Amniotic epithelial cell (primary cell): ENCODE measurements at places on chromosomes 13 and 19.

DNA sequence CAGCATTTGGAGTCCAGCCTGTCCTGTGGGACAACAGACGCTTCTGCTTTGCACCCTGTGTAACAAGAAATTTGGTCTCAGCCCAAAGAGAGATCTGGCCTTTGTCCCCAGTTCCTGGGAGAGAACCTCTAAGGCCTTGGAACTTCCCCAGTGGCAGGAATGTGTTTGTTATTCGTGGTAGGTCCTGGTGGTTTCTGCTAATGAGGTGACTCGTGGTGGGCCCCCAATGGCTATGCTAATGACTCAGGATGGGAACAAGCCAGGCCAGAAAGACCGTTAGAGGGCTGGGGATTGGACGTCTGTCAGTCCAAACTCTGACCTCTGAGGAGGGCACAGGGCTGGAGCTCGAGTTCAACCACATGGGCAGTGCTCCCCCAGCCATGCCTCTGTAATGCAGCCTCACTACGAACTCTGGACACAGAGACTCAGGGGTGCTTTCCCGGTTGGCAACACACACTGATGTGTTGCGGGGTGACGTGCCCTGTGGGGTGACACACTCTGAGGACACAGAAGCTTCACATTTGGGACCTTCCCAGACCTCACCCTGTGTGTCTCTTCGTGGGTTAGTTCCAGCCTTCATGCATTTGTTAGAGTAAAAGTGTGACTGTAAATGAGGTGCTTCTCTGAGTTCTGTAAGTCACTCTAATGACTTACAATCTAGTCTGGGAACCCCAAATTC, 38.9 kb downstream of the TEX29 start:
- no peak for DNase-seq

DNA sequence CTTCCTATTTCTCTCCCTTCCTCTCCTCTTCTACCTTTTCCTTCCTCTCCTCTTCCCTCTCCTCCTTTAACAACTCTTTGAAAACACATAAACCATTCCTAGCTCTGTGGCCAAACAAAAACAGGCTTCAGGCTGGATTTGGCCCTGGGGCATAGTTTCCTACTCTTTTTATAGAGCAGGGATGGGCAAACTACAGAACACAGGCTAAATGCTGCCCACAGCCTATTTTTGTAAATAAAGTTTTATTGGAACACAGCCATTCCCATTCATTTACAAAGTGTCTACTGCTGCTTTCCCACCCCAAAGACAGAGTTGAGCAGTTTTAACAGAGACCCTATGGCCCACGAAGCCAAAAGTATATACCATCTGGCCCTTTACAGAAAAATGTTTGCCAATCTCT, 35.4 kb downstream of the LHFPL6 start:
- no peak for DNase-seq

DNA sequence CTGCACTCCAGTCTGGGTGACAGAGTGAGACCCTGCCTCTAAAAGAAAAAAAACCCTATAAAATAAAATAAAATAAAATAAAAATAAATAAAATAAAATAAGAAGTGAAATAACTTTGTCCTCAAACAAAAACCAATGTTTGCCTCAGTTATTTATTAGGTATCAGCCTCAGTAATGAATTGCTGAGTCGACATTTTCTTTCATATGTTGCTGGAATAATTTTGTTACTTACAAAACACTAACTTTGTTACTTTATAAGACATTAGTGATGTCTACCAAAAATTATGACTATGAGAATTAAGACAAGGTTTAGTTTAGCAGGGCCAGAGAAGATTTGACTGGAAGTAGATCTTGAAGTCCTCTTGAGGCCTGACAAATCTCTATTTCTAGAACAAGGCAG, 2074.5 kb upstream of the PCDH20 start:
- DNase-seq = no peak

DNA sequence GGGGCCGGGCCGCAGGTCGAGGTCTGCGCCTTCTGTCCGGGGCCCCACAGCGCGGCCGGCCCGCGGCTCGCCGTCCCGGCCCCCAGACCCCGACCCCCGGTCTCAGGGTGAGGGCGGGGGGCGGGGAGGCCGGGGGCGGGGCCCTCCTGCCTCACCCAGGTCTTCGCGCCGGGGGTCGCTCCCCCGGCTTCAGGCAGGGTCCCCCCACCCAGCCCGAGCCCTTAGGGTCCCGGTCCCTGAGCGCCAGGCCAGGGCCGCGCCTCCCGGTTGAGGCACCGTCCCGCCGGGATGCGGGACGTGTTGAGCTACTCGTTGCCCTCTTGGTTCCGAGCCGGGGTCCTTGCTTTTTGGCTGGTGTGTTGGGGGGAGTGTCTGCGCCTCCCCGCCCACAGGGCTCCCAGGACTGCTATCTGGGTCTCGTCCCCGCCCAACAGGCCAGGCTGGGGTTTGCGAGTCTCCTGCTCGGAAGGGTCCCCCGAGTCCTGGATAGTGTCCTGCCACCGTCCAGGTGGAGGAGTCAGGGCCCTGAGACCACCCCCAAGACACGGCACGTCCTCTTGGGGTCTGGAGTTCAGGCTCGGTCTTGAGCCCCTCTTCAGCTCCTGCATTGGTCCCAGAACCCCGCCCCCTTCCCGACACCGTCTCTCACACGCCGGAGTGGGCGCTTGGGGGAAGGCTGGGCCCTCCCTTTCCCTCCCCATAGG, 452 bp downstream of the PIAS4 start:
- no peak for DNase-seq

GRCh38 chr13:27551562-27551961, 68.8 kb downstream of the LNX2 start:
- peak; percentile 46 for DNase-seq

- DNase-seq = no peak
Measured at GRCh38 chr13:72462726-72463125, 264.7 kb downstream of the MZT1 start.

DNA sequence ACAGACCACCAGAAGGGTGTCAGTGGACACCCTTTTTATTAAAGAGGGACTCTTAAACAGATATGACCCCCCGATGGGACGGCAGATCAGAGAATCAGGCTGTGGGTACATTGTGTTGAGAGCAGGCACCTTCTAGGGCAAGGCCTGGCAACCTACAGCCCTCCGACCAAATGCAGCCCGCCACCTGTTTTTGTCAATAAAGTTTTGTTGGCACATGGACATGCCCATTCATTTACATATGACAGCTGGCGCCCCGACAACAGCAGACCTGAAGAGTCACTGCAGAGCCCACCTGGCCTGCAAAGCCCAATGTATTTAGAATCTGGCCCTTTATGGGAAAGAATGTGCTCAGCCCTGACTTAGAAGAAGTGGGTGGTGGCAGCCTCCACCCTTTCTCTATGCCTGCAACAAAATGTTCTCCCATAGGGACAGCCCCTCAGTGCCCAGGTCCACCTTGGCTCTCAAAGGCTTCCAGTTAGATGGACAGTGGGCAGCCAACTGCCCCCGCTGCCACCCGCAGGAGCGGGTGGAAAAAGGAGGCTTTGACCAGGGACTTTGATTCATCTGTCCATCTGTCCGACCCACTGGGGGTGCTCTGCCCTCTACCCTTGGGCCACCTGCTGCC, 184.9 kb downstream of the PTPRS start:
- no peak for DNase-seq

DNA sequence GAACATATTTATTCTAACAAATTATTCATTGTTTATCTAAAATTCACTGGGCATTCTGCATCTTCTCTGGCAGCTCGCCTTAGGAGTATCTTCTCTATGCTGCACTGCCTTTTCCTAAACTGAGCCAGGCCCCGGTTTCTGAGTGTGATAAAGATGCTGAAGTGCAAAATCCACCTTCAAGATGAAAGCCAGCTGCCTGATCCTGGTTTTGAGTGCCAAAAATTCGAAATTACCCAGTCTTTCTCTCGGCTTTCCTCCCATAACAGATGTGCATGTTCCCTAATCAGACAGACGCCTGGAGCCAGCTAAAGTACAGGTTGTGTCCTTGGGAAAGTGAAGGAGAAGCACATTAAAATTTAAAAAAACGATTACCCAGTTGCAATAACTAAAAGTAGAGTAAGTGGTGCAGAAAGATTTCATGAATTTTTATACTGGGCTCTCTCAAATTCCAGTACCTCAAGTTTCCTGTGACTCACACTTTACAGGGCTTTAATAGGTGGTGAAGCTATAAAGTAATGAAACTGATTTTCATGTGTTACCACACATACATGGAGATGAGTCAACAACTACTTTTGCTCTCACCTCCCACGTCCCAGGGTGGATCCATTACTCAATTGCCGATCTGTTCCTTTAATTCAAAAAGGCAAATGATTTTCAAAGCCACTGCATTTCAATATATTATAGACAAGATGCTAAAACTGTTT, 65.0 kb upstream of the GTF2F2 start:
- DNase-seq = peak; percentile 93

DNA sequence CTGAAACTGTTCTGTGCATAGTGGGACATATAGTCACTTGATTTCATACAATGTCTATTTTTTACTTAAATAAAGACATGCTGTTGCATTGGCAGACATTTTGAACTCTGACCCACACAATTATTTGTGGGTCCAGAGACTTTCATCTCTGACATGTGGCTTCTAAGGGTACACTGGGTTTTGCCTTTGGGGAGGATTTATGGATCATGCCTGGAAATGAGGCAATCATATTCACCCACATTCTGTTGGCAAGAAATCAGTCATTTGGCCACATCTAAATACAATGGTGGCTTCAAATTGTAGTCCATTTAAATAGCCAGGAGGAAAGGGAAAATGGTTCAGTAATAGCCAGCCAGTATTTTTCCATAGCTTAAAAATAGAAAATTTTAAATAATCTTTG, 238.3 kb upstream of the KLF12 start:
- peak; percentile 33 for DNase-seq

DNA sequence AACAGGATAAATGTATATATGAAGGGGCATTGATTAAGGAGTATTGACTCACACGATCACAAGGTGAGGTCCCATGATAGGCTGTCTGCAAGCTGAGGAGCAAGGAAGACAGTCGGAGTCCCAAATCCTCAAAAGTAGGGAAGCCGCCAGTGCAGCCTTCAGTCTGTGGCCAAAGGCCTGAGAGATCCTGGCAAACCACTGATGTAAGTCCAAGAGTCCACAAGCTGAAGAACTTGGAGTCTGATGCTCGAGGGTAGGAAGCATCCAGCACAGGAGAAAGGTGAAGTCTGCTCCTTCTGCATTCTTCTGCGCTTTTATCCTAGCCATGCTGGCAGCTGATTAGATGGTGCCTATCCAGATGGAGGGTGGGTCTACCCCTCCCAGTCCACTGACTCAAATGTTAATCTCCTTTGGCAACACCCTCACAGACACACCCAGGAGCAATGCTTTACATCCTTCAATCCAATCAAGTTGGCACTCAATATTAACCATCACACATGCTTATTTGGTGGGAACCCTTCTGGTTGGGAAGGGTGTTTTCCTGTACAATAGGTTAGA, 55.1 kb downstream of the SLAIN1 start:
- no peak for DNase-seq

- DNase-seq = peak; percentile 56
Measured at GRCh38 chr13:63110466-63110865, 1694.8 kb upstream of the PCDH20 start.

GRCh38 chr13:100301418-100301817, 212.5 kb downstream of the PCCA start:
- DNase-seq = no peak

DNA sequence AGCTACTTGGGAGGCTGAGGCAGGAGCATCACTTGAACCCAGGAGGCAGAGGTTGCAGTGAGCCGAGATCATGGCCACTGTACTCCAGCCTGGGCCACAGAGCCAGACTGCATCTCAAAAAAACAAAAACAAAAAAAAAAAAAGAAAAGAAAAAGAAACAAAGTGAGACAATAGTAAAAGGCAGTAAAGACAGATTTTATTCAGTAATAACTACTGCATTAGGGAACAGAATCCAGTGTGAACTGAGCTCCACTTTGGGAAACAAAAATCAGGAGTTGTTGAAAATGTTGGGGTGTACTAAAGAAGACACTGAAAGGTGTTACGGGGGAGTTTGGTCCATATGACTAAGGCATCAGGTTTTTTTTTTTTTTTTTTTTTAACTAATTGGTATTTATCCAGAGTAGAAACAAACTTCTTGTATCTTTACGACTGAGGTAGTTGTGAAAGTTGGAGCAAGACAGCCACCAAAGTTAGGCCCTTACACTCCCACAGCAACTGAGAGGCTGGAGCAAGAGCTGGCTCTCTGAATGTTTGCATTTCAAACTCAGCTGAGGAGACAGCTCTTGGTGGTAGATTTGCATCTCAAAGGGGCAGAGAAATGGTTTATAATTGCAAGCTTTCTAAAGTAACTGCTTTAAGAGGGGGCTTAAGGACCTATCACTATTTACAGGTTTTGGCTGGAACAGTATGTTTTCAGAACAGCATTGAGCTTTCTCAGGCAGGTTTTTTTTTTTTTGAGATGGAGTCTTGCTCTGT, 24.2 kb downstream of the ZNF607 start:
- DNase-seq = no peak

DNA sequence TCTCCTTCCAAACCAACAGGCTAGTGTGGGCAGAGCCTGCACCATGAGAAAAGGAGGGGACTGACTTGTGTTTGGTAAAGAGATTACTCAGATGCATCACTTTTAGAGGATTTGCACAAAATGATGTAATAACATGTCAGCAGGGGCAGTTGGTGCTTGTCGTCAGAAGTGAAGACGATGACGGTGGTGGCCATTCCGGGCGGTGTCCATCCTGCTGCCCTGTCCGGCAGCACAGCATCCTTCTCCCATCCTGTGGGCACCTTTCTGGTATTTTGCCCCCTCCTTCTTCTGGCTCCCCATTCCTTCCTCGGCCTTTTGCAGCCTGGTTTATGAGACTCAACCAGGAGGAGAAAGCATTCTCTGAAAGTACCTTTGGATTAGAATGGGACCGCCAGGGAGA, 160.1 kb downstream of the TEX29 start:
- no peak for DNase-seq

GRCh38 chr13:62123409-62123808, 707.8 kb upstream of the PCDH20 start:
- DNase-seq = no peak

DNA sequence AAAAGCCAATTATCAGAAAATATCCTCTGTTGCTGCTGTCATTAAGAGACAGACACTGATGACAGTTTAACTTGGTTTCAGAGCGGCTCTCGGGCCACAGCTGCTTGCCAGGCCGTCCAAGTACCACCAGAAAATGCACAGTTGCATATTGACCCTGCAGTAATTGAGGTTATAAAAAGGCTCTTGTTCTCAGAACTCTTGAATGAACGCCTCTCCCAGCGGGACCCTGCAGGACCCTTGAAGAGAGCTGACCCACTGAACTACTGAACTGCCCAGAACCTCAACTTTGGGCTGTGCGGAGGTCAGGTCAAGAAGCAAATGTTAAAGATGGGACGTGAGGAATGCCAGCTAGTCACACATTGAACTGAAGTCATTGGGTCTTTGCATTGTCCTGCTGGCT, 1559.0 kb upstream of the SLC10A2 start:
- no peak for DNase-seq

DNA sequence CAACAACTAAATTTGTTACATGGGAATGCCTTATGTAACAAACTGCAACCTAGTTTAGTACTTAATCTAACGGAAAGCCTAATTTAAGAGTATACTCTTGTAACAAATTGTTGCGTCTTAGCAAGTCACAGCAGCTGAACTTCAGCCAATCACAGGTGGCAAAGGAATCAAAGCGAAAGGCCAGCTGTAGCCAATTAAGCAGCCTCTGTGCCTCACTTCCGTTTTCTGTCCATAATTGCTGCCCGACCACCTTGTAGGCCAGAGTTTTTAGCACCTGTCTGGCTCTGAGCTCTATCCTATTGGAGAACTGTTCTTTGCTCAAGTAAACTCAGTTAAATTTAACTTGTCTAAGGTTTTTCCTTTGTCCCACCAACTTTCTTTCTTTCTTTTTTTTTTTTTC, 18.1 kb upstream of the HSPH1 start:
- no peak for DNase-seq

- DNase-seq = no peak
Measured at GRCh38 chr19:46670813-46671212, 9.8 kb upstream of the DACT3 start.

GRCh38 chr13:42373048-42373812, 101.3 kb downstream of the AKAP11 start:
- DNase-seq = no peak
